Brain microvascular endothelial cell (primary cell): ENCODE measurements at places on chromosomes 5 and 9.

- no peak for DNase-seq
These were observed 1668.0 kb upstream of the C9orf72 start for GRCh38 chr9:29241320-29241719.

GRCh38 chr5:73266925-73267765 is 94.2 kb downstream of the TMEM174 start:
- DNase-seq = no peak

GRCh38 chr9:5850724-5851122 is 17.8 kb upstream of the ERMP1 start:
- no peak for DNase-seq

GRCh38 chr9:116900543-116900942 is 213.4 kb downstream of the TRIM32 start:
- DNase-seq = no peak

DNA sequence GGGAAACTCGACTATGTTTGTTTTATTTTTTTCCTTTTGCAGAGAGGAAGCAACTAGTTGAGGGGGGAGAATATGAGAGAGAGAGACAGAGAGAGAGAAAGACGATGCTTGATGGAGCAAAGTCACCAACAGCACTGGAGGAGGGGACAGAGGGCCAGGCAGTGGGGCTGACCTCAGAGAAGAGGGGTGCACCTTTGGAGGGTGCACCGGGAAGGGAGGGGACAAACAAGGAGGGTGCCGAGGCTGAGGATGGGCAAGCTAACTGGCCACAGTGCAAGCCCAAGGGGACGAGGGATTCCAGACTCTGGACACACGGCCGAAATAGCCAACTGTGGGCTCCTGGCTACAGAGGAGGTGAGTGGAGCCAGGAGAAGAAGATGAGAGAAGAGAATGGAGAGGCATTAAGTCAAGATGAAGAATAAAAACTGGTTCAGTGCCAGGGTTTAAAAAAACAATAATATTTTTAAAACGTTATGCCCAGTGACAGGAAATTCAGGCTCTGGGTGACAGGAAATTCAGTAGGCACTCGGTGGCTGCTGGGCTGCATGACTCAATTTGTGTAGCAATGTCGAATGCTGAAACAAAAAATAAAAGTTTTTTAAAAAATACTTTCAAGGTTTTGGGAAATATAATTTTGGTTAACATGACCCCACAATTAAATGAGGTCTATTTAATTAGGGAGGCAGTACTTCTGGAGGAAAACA is 13.3 kb upstream of the GLRX start:
- no peak for DNase-seq
